K562 (cell line): ENCODE measurements at places on chromosomes 4 and X. TPM values are rescaled to one million over a fixed set of nuclear protein-coding genes. Genes with fewer than 3 reads are reported as not detected.

Gene IL3RA
- not detected in 2 replicates for total RNA-seq

Gene ZNF827
- total RNA-seq: 0.13 and 0.40 TPM in 2 replicates

Gene EREG
- total RNA-seq: 2.9 and 4.5 TPM in 2 replicates

Gene CT55
- 50.9 and 52.8 TPM in 2 replicates for total RNA-seq

Gene TGIF2LX
- not detected in 2 replicates for total RNA-seq

Gene ADGRA3
- 0.35 and 0.51 TPM in 2 replicates for total RNA-seq

Gene PPP4R3C
- not detected in 2 replicates for total RNA-seq

Gene CC2D2A
- 1.7 TPM in 2 replicates for total RNA-seq

Gene PAGE5
- total RNA-seq: 143 and 149 TPM in 2 replicates

Gene CENPVL3
- total RNA-seq: not detected in 2 replicates

Gene PRSS12
- total RNA-seq: 0.13 TPM in 1 of 2 replicates, not detected in the other

Gene MPC1L
- not detected in 2 replicates for total RNA-seq

Gene NRK
- total RNA-seq: 0.07 and 0.09 TPM in 2 replicates

Gene CSAG3
- 12.3 and 12.7 TPM in 2 replicates for total RNA-seq

Gene GABRQ
- 1.8 and 2.3 TPM in 2 replicates for total RNA-seq

Gene UCP1
- not detected in 2 replicates for total RNA-seq

Gene TBC1D9
- total RNA-seq: 0.02 and 0.13 TPM in 2 replicates
